ENCODE measurements at places on chromosomes 1 and 21.

DNA sequence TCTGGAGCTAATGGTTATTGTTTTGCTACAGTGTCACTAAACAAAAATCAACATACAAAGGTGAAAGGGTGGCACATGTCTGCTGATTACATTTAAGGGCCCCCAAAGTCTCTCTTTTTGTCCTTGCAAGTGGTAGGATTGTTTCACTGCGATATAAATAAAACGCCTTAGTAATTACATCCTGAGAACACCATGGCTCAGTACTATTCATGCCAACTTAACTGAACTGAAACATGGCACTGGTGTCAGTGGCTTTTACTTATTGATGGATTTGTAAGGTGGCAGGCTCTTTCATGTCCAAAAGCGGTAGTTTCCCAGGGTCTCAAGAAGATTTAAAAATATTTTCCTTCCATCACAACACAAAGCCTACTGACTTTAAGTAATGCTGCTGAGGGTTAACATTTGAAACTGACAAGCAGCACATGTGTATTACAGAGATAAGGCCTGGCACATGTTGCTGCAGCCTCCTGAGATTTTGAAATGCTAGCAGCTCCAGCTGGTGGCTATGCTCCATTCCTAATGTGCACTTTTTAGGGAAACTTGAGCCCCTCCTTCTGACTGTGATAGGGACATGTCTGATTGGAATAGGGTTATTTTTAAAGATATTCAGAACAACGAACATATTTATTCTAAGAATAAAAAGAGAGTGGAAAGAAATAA lies 86.8 kb downstream of the ATP1B1 start:
- DNase-seq: peak; percentile 23

- DNase-seq: no peak
These were observed 34.3 kb downstream of the TPR start for GRCh38 chr1:186340772-186341171.

DNA sequence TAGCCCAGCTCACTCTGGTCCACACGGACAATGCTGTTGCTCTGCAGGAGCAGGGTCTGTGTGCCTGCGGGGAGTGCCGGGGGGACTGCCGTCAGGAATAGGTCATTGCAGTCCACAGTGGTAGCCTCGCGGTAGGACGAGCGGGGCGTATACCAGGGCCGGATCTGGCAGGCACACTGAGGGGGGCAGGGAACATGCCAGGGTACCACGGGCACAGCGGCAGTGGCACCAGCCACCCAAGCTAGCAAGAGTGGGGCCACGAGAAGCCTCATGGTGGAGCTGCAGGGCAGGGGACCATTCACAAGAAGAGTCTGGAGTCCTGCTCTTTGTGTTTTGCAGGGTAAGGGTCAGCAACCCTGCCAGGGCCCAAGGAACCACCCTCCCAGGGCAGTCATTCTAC lies 65.8 kb downstream of the LRRN2 start:
- DNase-seq: no peak

DNA sequence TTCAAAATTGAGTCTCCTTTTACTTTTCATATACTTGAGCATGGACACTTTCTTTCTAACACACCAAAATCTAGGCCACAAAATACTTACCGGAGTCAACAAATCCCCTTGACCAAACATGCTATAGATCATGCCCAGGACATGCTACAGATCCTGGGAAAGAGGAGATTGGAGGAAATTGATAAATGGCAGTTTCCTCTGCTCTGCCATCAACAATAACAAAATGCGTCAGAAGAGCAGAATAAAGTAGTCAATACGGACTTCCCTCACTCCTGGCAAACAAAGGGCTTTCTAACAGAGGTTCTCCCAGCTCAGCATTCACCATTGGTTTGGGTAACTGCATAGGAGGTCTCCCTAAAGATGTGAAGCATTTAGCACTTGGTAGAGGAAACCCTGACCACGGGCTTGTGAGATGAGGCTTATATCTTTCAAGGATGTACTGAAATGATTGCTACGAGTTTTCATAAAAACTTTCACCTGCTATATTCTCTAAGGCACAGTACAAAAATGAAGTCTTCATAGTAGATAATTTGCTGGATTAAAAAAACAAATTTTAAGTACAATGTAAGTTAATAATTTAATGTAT lies 283.8 kb upstream of the RUNX1 start:
- no peak for DNase-seq

GRCh38 chr1:181206513-181206912 lies 118.0 kb downstream of the IER5 start:
- DNase-seq: no peak

GRCh38 chr1:29408831-29409605 lies 172.7 kb downstream of the PTPRU start:
- no peak for DNase-seq

DNA sequence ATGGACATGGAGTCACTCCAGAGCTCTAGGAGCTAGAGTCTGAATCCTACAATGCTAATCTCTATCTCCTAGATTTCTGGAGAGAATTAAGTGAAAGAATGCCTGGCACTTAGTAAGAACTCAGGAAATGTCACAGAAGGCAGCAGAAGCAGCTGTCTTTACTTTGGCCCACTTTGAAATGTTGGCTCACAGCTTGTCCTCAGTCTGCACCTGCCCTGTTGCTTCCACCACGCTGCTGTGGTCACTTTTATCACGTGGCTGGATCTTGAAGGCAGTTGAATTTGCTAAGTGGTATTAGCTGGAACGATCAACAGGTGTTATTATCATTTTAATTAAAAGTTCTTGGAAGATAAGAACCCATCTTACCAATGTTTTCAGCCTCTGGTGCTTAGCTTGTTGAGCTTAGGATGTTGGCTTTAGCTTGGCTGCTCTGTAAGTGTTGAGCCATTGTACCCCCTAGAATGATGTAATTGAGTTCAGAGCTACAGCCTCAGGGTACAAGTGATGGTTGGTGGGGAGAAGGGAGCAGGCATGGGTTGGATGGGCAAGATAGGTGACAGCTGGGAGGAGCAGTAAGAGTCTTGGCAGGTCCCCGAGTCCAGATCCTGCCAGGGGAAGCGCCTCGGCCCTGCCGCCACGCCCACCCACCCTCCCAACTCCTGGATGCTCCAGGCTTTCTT lies 41.9 kb upstream of the EPS8L3 start:
- no peak for DNase-seq

GRCh38 chr1:31705080-31705866 lies 1.5 kb upstream of the COL16A1 start:
- peak; percentile 72 for DNase-seq

GRCh38 chr1:57222307-57222706 lies 201.6 kb downstream of the DAB1 start:
- no peak for DNase-seq

- peak; percentile 38 for DNase-seq
These were observed 259.3 kb upstream of the CACYBP start for GRCh38 chr1:174740249-174740968.

DNA sequence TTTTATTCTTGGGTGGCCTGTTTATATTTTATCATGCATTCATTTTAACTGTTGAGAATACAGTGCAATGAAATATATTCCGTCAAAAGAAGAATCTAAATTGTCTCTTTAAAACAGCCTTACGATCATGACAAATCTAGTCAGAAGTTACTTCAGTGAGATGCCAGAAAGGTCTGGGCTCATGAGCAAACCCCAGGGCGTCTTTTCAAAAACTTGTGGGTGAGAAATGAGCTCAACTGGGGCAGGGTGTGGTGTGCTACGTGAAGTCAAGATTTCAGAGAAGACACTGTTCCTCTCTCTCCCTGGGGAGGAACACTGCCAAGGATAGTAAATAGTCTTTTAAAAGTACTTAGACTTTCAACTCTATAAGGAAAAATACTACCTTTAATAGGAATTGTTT lies 13.4 kb upstream of the UAP1 start:
- peak; percentile 94 for DNase-seq

GRCh38 chr1:213519098-213519497 lies 468.1 kb downstream of the RPS6KC1 start:
- no peak for DNase-seq

GRCh38 chr1:159845751-159846629 lies 16.5 kb downstream of the VSIG8 start:
- DNase-seq: no peak

GRCh38 chr1:15137809-15138208 lies 15.7 kb upstream of the TMEM51 start:
- no peak for DNase-seq

DNA sequence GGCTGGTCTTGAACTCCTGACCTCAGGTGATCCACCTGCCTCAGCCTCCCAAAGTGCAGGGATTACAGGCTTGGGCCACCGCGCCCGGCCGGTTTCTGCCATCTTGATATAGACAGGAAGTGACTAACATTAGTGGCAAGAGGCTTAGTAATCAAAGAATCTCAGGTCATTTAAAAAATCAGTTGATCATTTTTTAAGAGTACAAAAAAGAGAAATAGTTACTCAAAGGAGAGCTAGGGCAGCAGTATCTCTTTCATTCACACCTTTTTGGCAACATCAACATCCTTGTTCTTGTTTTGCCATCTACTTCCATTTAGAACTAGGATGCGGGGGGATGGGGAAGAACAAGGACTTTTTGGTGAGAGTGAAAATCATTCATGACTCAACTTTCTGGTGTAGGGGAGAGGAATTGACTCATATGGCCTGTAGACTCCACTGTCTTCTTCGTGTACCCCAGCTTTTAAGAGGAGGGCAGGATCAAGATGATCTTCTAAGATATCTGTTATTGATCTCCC lies 8.8 kb downstream of the FCRLB start:
- peak; percentile 76 for DNase-seq

GRCh38 chr1:225962440-225962975 lies 21.5 kb upstream of the LEFTY2 start:
- DNase-seq: peak; percentile 20

DNA sequence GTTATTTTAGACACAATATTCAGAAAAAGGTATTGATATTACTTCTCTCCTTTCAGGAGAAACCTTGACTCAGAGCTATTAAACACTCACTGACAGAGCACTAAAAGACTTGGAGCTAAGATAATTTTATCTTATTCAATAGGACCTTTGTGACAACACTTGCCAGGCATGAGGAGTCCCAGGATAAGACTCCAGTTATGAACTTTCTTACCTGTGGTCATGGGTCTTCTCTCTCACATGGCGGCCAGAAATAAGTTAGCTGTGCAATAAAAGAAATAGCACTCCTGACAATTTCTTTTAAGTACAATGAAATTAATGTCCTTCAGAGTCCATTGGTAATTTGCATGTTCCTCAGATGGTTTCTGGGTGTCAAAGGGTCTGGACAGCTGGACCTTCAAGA lies 382.1 kb downstream of the BRINP3 start:
- no peak for DNase-seq

DNA sequence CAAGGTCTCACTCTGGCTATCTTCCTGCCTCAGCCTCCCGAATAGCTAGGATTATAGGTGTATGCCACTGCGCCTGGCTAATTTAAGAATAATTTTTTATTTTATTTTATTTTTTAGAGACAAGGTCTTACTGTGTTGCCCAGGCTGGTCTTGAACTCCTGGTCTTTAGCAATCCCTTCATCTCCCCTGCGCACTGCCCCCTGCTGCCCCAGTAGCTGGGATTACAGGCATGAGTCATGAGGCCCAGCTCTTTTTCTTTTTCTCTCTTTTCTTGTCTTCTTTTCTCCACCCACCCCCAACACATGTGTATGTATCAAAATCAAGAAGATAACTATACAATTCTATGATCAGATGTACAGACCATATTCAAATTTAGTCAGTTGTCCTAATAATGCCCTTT lies 87.2 kb downstream of the PEX14 start:
- no peak for DNase-seq

- DNase-seq: no peak
These were observed 177.5 kb downstream of the HIVEP3 start for GRCh38 chr1:41741244-41741643.

- no peak for DNase-seq
These were observed 27.8 kb downstream of the CCDC185 start for GRCh38 chr1:223421025-223421424.

GRCh38 chr1:173639102-173639501 lies 4.0 kb downstream of the TEX50 start:
- DNase-seq: no peak

DNA sequence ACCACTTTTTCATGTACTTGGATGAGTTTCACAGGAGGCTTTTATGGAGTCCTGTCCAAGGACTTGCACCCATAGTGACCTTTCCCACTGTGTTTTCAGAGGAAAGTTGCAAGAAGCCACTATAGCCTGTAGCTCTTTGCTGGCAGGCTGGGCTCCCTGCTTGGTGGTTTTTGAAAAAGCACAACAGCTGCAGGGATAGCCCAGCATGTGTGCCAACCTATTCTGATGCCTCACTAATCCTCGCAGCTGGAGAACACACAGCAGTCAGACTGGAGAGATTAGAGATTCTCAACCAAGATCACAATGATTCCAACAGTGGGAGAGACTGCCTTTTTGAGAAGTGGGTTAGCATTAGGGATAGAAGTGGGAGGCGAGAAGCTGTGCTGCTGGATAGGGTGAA lies 24.1 kb upstream of the ARHGEF11 start:
- DNase-seq: no peak

DNA sequence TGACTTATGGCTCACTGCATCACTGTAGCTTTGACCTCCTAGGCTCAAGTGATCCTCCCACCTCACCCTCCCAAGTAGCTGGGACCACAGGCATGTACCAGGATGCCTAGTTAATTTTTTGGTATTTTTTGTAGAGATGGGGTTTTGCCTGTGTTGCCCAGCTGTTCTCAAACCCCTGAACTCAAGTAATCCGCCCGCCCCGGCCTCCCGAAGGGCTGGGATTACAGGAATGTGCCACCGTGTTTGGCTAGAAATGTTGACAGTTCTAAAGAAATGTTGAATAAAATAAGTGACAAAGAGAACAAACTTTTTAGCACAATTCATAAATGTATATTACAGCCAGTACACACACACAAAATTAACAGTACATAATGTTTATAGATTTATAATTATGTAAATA lies 1586.1 kb downstream of the NCAM2 start:
- no peak for DNase-seq

Data from fibroblast of mammary gland (primary cell).